Smooth muscle cell of trachea (primary cell): ENCODE measurements at places on chromosomes 6 and 20. TPM values are rescaled to one million over a fixed set of nuclear protein-coding genes. Genes with fewer than 3 reads are reported as not detected.

The SLC32A1 gene
- total RNA-seq = not detected in 2 replicates

The NKX2-2 gene
- total RNA-seq = not detected in 2 replicates

The SAPCD1 gene
- total RNA-seq = 1.3 and 1.9 TPM in 2 replicates

The ENPP4 gene
- 0.50 and 1.0 TPM in 2 replicates for total RNA-seq

The FRMD1 gene
- not detected in 2 replicates for total RNA-seq

The NINL gene
- total RNA-seq = 12.9 and 16.3 TPM in 2 replicates

The EEF1E1 gene
- total RNA-seq = 46.0 and 63.1 TPM in 2 replicates

The HLA-DRA gene
- total RNA-seq = 0.15 and 0.17 TPM in 2 replicates

The CGAS gene
- 4.1 and 6.5 TPM in 2 replicates for total RNA-seq

The TNF gene
- not detected in 2 replicates for total RNA-seq

The BIRC7 gene
- total RNA-seq = 0.17 TPM in 1 of 2 replicates, not detected in the other

The TOX2 gene
- 3.5 TPM in 2 replicates for total RNA-seq

The ZNF184 gene
- 7.8 and 11.8 TPM in 2 replicates for total RNA-seq

The SLC22A2 gene
- not detected in 2 replicates for total RNA-seq

The PSMG4 gene
- total RNA-seq = 31.7 and 35.2 TPM in 2 replicates

The SLCO4A1 gene
- total RNA-seq = 0.66 and 1.3 TPM in 2 replicates

The KIAA0408 gene
- total RNA-seq = 1.8 and 3.8 TPM in 2 replicates

The EFCAB8 gene
- total RNA-seq = 0.44 TPM in 1 of 2 replicates, not detected in the other

The GSTA2 gene
- not detected in 2 replicates for total RNA-seq

The IPCEF1 gene
- total RNA-seq = under 0.01 and 0.58 TPM in 2 replicates

The PI16 gene
- total RNA-seq = 0.50 TPM in 1 of 2 replicates, not detected in the other

The MPIG6B gene
- not detected in 2 replicates for total RNA-seq

The KIF25 gene
- not detected in 2 replicates for total RNA-seq

The GHRH gene
- total RNA-seq = not detected in 2 replicates

The ANKRD66 gene
- total RNA-seq = not detected in 2 replicates

The OXT gene
- total RNA-seq = not detected in 2 replicates

The GTSF1L gene
- not detected in 2 replicates for total RNA-seq

The EYA2 gene
- 0.44 and 1.5 TPM in 2 replicates for total RNA-seq

The C6orf58 gene
- 0.15 TPM in 1 of 2 replicates, not detected in the other for total RNA-seq

The SLC17A9 gene
- 4.8 and 7.4 TPM in 2 replicates for total RNA-seq

The RAD21L1 gene
- total RNA-seq = under 0.01 TPM in 1 of 2 replicates, not detected in the other

The TRAPPC3L gene
- total RNA-seq = 0.15 and 0.17 TPM in 2 replicates

The CDYL gene
- total RNA-seq = 20.8 and 25.8 TPM in 2 replicates

The SLC17A1 gene
- total RNA-seq = not detected in 2 replicates

The VGLL2 gene
- not detected in 2 replicates for total RNA-seq
